Fibroblast of villous mesenchyme (primary cell): ENCODE measurements at places on chromosomes 12 and 14.

DNA sequence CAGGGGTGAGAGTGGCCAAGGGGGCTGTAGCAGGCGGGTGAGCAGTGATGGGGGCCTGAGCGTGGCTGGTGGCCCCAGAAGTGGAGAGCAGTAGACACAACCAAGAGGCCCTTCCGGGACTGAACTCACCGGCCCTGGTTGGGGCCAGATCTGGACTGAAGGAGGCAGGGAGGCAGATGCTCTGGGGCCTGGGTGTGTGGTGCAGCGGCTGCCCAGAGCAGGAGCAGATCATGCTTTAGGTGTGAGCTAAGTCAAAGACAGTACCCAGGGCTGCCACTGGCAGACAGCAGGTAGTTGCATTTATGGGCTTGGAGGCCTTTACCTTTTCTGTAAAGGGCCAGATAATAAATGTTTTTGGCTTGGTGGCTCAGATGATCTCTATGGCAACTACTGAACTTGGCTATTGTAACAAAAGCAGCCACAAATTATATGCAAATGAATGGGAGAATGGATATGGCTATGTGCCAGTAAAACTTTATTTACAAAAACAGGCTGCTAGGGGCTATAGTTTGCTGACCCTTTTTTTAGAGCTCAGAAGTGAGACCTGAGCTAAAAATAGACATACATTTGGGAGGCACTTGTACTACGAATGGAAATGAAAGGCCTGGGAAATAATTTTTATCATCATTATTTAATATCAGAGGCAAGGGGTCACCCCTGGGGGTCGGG is 25.6 kb downstream of the SETD1B start:
- no peak for DNase-seq

DNA sequence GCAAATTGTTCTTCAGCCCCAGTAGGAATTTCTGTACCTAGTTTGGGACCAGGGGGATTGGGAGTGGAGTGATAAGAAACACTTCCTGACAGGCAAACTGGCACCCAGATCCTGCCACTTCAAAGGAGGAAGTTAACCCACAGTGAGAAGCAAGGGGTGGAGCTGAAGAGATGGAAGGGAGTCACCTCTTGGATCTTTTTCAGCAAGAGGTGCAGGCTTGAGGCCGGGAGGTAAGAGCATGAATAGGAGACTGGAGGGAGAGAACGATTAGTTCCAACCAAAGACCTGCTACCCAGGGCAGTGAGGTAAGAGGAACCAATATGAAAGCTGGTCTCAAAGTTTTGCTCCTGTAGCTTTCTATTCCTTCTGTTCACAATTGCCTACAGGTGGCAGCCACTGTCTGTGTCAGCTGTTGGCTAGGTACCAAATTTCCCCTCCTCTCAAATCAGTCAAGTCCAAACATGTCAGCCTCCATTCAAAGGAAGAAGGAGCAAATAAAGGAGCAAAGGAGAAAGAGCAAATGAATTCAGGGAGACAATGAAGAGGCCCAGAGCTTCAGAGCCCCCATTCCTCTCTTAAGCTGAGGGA is 14.9 kb upstream of the TAC3 start:
- no peak for DNase-seq

GRCh38 chr14:54890788-54891187 is 11.8 kb downstream of the GCH1 start:
- DNase-seq, result no peak

GRCh38 chr12:88207921-88208620 is 66.0 kb downstream of the TMTC3 start:
- peak; percentile 84 for DNase-seq

DNA sequence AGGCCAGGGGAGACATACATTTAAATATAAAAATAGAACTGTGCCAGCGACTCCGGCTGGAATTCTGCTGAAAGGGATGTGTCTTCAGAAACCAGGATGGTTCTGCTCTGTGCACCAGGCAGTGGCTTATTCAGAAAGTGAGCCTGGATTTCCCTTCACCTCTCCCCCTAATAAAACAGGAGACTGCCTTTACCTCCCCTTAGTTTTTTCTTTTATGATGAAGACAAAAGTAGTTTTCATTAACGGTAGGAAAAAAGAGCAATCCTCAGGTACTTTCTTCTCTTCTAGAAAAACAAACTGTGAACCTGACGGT is 346 bp downstream of the SLC7A8 start:
- no peak for DNase-seq

- DNase-seq, result peak; percentile 11
These were observed 2.8 kb downstream of the EFS start for GRCh38 chr14:23362200-23362599.

DNA sequence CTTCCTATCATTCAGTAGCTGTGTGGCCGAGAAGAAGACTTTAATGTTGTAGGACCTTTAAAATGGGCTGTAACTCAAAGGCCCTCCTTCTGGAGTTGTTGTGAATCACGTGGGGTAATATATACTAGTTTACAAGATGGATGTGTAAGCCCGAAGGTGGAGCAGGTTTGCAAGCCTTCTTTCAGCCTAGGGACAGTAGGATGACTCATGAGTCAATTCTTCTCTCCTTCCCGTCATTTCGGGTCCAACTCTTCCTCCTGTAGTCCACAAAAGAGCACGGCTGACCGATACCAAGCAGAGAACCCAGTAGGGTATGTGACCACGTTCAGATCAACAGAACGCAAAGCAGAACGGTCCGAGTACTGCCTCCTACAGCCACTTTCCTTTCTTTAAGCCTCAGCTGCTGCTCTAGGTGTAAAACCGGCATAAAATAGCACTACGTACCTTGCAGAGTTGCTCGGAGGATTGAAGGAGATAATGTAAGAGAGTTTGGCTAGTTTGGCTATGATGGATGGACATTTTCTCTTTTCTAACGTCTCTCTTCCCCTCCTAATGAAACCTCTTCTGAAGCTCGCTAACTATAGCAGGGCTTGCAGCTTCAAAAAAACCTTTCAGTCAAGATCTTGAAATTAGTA is 1.3 kb upstream of the RASSF3 start:
- DNase-seq, result peak; percentile 64

- DNase-seq, result no peak
These were observed 199.5 kb upstream of the SFSWAP start for GRCh38 chr12:131511391-131511802.

GRCh38 chr14:92287987-92288386 is 35.0 kb upstream of the SLC24A4 start:
- DNase-seq, result no peak
